ENCODE measurements at places on chromosomes 6 and 20. TPM values are rescaled to one million over a fixed set of nuclear protein-coding genes. Genes with fewer than 3 reads are reported as not detected.

- DNase-seq = no peak
These were observed 106.3 kb downstream of the PREX1 start for GRCh38 chr20:48721324-48722001.

GRCh38 chr20:20362774-20363433 is 5.0 kb upstream of the INSM1 start:
- DNase-seq = no peak

DNA sequence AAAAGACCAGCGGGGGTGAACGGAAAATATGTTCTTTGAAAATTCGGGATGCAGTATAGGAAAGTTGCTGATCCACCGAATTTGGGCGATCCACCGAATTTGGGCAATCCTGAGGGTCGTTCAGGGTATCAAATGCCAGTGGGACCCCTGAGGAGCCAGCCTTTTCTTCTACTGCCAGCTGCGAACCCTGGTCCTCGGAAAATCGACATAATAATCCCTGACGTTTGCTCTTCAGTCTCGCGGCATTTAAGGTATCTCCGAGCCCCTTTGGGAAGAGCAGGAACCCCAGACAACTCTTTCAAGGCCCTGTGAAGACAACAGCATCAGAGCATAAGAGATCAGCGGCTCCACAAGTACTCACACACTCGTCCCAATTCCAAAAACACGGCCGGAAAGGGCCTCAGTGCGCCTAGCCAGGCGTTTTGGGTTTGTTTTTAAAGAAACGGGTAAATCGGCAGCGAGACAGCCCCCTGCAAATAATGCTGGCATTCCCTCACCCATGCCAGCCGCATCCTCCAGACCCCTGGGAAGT is 1.0 kb downstream of the SIM1 start:
- no peak for DNase-seq

Gene EYA4
- not detected for total RNA-seq

Gene TEAD3
- total RNA-seq = not detected

Gene SLC26A8
- not detected for total RNA-seq
